GM12892 (cell line): ENCODE measurements at places on chromosomes 5 and 9.

GRCh38 chr5:162512935-162513565 lies 445.5 kb downstream of the GABRG2 start:
- no peak for DNase-seq

- DNase-seq, result no peak
Observed at GRCh38 chr9:8655071-8655470, 855.5 kb upstream of the DMAC1 start.

- no peak for DNase-seq
Observed at GRCh38 chr5:72221099-72221498, 98.9 kb downstream of the MRPS27 start.

GRCh38 chr5:169711551-169712225 lies 74.6 kb downstream of the DOCK2 start:
- DNase-seq, result no peak

GRCh38 chr5:17056141-17056631 lies 120.1 kb upstream of the MYO10 start:
- no peak for DNase-seq

GRCh38 chr5:54905246-54905795 lies 80.1 kb downstream of the ESM1 start:
- no peak for DNase-seq

DNA sequence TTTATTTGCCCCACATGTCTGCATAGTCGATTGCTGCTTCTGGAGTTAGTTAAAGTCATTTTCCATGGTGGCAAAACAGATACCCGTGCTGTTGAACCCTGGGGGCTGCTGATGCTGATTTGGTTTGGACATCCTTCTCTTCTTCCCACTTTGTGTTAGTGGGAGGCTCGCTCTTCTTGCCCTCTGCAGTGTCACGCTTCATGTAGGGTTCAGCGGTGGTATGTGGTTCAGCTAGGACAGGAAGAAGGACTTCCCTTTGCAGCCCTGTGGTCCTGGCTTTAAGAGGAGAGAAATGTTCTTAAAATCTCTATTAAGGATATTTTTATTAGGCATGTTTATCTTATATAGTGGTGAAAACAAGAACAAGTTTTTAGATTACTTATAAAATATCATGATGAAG lies 36.2 kb downstream of the SLC36A1 start:
- DNase-seq, result no peak

- DNase-seq, result no peak
Observed at GRCh38 chr9:111917980-111918379, 21.4 kb downstream of the UGCG start.

- no peak for DNase-seq
Observed at GRCh38 chr5:67416986-67417385, 220.4 kb upstream of the CD180 start.

- DNase-seq, result no peak
Observed at GRCh38 chr5:54577528-54577927, 60.0 kb downstream of the SNX18 start.

- DNase-seq, result no peak
Observed at GRCh38 chr5:96629774-96630173, 32.4 kb upstream of the CAST start.

GRCh38 chr5:16028708-16029107 lies 150.9 kb downstream of the MARCHF11 start:
- no peak for DNase-seq

GRCh38 chr5:42756606-42757601 lies at the start of gene CCDC152:
TSS of gene CCDC152 (plus strand) at chr5:42756818. CDS start at chr5:42759122, 2,304 bp downstream.
- DNase-seq, result peak; percentile 27

- peak; percentile 42 for DNase-seq
Observed at GRCh38 chr5:157860898-157861890, 2.2 kb upstream of the CLINT1 start.

DNA sequence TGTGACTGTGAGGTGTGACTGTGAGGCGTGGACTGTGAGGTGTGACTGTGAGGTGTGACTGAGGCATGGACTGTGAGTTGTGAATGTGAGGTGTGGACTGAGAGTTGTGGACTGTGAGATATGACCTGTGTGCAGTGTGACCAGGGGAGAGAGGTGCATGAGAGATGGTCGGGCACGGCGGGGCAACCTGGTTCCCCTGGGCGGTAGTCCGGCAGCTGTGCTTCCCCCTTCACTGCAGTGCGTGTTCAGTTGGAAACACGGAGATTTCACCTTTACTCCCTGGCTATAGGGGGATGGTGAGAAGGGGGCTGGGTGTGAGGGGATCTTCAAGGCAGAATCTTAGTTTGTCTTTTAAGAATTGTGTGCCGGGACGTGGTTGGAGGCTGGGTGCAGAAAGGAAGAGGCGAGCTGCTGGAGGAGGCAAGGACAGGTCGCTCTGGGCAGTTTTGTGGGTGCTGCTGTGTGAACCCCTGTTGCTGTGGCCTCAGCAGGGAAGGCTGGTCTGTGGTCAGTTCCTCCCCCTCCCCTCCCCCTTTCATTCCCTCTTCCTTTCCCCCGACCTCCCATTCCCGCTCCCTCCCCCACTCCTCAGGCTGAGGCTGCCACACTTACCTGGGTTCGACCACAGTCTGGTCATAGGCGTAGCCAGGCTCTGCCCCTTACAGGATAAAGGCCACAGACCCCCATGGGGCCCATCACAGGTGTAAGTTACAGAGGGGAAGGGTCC lies 39.3 kb downstream of the CEP72 start:
- no peak for DNase-seq

DNA sequence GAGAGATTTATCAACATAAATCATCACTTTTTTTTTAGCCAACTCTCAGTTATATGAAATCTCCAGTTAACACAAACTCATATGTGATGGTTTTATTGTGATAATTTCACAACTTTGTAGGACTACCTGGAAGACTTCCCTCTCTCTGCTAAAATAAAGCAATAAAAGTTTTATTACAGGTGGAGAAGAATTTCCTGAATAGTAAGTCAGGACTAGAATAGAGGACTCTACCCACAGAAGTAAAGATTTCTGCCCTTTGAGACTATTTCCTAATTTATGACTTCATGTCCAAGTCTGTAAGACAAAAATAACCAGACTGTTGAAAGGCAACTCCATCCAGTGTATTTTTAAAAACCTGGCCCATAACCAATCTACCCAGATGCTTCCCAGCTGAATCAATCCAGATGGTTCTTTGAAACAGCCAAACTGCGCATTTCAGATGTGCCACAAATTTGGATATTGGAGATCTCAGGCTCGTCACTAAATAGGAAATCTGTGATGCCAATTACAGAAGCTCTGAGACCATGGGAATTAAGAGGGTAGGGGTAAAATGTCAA lies 234.0 kb upstream of the NMUR2 start:
- no peak for DNase-seq

- no peak for DNase-seq
Observed at GRCh38 chr5:16819522-16820167, 116.4 kb downstream of the MYO10 start.

GRCh38 chr9:89323390-89323789 lies 5.1 kb downstream of the SECISBP2 start:
- no peak for DNase-seq

GRCh38 chr9:76600007-76600615 lies 141.1 kb downstream of the GCNT1 start:
- DNase-seq, result no peak

DNA sequence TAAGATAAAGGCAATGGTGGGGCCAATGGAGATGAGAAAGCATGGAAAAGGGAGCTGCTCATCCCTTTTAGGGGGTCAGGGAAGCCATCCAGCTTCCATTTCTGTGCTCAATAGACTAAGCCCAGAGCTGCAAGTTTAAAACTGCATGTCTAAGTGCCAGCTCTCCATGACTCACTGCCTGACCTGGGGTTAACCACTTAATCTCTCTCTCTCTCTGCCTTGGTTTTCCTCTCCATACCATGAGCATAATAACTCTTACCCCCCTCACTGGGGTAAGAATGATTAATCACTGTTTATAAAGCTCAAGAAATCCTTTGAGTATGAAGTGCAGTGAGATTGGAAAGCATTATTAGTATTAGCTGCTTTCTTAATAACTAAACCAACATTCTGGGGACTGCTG lies 1382.4 kb upstream of the WWC1 start:
- DNase-seq, result no peak

- DNase-seq, result no peak
Observed at GRCh38 chr9:14978022-14979000, 68.1 kb upstream of the FREM1 start.

GRCh38 chr9:35044071-35044470 lies 28.4 kb downstream of the VCP start:
- no peak for DNase-seq

GRCh38 chr9:84969084-84969483 lies 299.6 kb downstream of the NTRK2 start:
- DNase-seq, result no peak

DNA sequence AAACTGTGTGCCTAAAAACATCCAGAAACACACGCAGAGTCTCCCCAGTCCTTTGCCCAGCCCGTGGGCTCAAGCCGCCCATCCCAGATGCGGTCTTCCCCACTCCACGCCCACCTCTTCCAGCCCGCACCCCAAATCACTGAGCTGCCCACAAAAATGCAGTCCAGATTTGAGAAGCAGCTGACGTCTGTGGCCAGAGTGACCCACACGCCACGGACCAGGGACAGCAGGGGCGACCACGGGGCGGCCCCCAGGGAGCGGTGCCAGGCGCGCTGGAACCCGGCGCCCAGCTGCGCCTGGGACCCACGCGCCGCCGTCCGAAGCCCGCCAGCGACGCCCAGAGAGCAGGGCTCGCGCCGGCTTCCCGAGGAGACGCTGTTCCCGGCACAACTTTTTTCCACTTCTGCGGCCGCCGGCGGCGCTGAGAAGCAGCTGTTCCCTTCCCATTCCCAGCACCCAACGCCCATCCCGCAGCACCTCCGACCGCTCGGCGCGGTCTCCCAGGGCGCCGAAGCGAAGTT lies 674 bp downstream of the LHFPL2 start:
- DNase-seq, result peak; percentile 44

- no peak for DNase-seq
Observed at GRCh38 chr5:125005266-125005665, 258.8 kb upstream of the ZNF608 start.

- DNase-seq, result no peak
Observed at GRCh38 chr5:91840412-91840811, 457.3 kb upstream of the ARRDC3 start.

DNA sequence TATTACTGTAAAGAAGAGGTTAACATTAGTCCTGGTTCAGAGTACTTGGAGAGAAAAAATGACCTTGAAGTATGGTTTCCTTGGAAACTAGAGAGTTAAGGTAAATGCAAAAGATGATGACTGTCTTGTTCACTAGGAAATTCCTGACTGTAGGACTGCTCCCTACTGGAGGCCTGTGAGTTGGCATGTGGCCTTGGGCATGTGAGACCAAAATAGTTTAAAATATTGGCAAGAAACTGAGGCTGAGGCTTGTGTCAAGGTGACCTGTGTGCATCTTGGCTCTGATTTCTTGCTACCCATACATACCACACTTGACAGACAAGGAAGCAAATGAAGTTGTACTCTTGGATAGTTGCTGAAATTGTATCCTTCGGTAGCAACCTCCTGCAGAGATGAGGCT lies 96.5 kb downstream of the TARS1 start:
- DNase-seq, result no peak

DNA sequence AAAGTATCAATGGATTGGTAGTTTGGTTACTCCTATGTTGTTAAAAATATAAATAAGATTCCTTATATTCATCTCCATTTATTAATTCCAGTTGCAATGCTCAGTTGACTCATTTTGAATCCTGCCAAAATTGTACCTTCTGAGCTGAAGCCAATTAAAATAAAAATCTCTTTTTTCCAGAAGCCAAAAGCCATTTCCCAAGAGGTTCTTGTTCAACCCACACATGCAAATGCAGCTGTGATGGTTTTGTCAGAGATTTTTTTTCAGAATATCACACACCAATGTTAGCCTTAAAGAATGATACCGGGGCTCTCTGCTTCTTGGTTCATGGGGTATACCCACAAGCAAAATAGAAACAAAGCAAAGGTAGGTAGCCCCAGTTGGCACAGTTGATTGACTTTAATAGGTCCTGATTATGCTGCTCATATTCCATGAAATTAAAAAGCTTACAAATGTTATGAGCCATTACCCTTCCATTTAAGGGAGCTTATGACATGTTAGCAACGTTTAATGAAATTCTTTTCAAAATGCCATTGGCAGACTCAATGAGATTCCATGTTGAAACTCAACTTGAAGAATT lies 208.0 kb downstream of the SGCD start:
- DNase-seq, result no peak

GRCh38 chr5:61274511-61274911 lies 57.5 kb upstream of the ZSWIM6 start:
- DNase-seq, result no peak

- DNase-seq, result no peak
Observed at GRCh38 chr9:123034881-123035510, 1.5 kb downstream of the GPR21 start.

GRCh38 chr5:117201001-117201400 lies 626.4 kb upstream of the SEMA6A start:
- DNase-seq, result no peak

GRCh38 chr5:37799865-37800421 lies 39.9 kb downstream of the GDNF start:
- no peak for DNase-seq

DNA sequence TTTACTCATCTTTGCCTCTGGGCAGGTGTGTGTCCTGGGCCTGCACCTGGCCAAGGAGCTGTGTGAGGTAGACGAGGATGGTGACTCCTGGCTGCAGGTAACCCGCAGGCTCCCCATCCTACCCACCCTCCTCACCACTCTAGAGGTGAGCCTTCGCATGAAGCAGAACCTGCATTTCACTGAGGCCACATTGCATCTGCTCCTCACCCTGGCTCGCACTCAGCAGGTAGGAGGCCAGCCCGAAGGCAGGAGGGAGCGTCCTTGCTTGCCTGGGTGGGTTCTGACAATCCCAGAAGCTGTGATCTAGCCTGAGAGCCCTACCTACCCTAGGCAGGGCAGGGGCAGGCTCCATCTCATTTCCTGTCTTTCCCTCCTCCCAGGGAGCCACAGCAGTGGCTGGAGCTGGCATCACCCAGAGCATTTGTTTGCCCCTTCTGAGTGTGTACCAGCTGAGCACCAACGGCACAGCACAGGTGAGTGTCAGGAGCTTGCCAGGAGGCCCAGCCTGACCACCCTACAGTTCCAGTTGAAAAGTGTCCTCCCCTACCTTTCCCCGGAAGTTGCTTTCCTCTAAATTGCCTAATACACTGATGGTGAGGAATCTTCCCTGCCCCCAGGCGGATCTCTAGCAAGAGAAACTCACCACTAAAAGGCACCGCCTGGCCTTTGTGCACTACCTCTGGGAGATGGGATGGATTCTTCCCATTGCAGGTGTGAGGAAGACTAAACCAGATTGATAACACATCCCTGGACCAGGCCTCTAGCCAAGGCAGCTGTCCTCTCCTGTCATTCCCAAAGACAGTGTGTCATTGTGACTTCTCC lies 26.4 kb downstream of the SH3GLB2 start:
- DNase-seq, result no peak

DNA sequence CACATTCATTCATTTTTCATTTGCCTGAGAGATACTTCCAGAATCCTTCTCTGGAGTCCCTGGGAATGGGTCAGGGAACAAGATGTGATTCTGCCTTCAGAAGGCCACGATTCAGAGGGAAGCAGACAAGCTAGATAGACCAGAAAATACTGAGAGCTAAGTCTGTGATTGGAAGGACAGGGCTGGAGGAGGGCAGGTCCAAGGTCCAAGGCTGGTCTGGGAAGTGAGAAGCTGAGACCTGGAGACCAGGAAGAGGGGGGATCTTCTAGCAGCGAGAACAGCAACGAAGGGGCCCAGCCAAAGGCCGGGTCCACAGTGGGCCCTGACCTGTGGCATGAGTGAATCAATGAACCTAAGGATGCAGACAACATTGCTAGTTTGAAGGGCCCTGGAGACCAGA lies 4.1 kb upstream of the IER5L start:
- DNase-seq, result no peak
